Endothelial cell (in vitro differentiated cells): ENCODE measurements at places on chromosomes 16 and 17.

DNA sequence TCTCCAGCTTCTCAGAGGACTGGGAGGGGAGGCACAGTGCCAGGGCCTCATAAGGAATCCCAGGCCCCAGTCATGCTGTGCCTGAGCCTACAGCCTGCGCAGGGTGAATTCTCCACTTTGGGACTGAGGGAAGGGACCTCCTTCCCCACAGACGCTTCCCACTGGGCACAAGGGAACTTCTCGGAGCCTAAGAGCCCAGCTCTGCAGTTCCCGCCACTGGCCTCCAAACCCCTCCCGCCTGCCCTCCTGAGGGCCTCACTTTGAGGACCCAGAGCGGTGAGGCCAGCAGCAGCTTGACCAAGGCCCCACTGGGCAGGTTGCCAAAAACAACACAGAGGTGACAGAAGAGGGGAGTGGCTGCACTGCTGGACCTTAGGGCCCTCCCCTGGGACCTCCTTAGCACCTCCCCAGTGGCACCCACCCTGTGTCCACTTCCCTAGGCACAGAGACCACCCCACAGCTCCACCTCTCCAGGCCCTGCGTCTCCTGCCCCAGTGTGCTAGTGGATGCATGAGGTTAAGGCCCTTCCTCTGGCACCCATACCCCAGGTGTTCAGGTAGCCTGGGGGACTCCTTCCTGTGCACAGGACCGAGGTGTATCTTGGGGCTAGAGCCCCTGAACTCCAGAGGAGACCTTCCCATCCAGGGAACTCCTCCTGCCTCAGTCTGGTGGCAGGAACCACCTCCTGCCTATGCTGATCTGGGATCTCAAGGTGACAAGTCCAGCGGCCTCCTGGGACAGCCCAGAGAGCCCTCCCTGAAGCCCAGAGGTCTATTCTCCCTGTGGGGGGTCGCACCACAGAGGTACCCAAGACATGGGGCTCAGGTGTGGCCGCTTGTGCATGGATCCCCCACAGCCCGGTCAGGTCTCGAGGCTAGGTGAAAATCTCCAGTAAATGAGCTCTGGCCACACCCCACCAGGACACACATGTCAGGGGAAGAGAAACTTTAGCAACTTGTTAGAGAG is 3.4 kb downstream of the CASKIN2 start:
- peaks cover 25% of the 10 kb centered on the region for H3K4me1 ChIP-seq
- peaks cover 14% of the 10 kb centered on the region for H3K27me3 ChIP-seq
- H3K36me3 ChIP-seq: no peaks in the 10 kb centered on the region
- DNase-seq: no peak
- no peak overlapping the region for H3K27ac ChIP-seq

DNA sequence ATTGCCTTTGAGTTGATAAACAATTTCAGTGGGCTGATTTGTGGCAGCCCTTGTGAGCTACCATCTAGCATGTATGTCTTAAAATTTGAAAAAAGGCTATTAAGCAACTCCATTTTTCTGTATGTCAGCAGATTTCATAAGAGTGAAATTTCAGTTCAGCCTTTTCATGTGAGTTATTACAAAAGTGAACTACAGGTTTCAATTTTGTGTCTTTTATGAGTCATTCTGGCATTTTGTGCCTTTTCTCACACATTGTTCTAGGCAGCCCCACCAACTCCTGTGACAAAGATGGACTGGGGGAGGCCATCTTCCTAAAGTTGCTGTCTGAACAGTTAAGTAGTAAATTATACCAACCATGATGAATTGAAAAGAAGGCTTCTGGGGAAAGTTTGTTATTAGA is 52.1 kb downstream of the USP10 start:
- no peaks in the 10 kb centered on the region for H3K36me3 ChIP-seq
- no peak for DNase-seq
- no peak overlapping the region for H3K27ac ChIP-seq
- no peak overlapping the region for H3K4me3 ChIP-seq
- no peaks in the 10 kb centered on the region for H3K27me3 ChIP-seq

GRCh38 chr17:73901661-73902415 is 257.6 kb upstream of the SDK2 start:
- peak; percentile 41 for DNase-seq
- no peaks in the 10 kb centered on the region for H3K36me3 ChIP-seq
- H3K27ac ChIP-seq: no peak overlapping the region
- H3K4me1 ChIP-seq: peaks cover 10% of the 10 kb centered on the region
- H3K27me3 ChIP-seq: peaks cover 22% of the 10 kb centered on the region

- DNase-seq: no peak
- H3K4me1 ChIP-seq: no peaks in the 10 kb centered on the region
- no peaks in the 10 kb centered on the region for H3K36me3 ChIP-seq
- no peak overlapping the region for H3K4me3 ChIP-seq
- no peak overlapping the region for H3K27ac ChIP-seq
- no peaks in the 10 kb centered on the region for H3K27me3 ChIP-seq
Observed at GRCh38 chr17:62085511-62086408, 20.7 kb upstream of the MED13 start.

DNA sequence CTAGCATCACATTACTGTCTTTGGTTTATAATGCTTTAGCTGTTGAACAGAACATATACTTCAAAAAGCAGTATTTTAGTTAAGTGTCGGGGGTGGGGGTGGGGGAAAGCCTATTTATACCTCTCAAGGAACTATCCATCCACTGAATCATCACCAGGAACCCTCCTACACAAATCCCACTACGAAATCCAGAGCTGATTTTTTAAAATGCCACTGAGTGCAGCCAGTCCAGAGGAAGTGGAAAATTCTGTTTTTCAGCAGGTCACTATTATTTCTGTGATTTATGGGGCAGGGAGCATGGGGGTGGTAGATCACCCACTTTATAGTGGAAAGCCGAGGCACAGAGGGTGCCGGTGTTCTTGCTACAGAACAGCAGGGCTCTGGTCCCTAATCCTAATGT is 284.1 kb downstream of the SOX9 start:
- no peak for DNase-seq
- no peak overlapping the region for H3K4me3 ChIP-seq
- H3K27me3 ChIP-seq: peaks cover 3% of the 10 kb centered on the region
- no peak overlapping the region for H3K27ac ChIP-seq
- H3K36me3 ChIP-seq: no peaks in the 10 kb centered on the region

- H3K27ac ChIP-seq: no peak overlapping the region
- no peak for DNase-seq
- peaks cover 14% of the 10 kb centered on the region for H3K36me3 ChIP-seq
- peak overlapping the region; percentile 56 for H3K4me3 ChIP-seq
- H3K4me1 ChIP-seq: peaks cover 36% of the 10 kb centered on the region
- peaks cover 12% of the 10 kb centered on the region for H3K27me3 ChIP-seq
Observed at GRCh38 chr17:2093349-2093748, 38.4 kb downstream of the HIC1 start.

- H3K27me3 ChIP-seq: peaks cover 11% of the 10 kb centered on the region
- H3K4me3 ChIP-seq: no peak overlapping the region
- H3K4me1 ChIP-seq: no peaks in the 10 kb centered on the region
- H3K27ac ChIP-seq: no peak overlapping the region
- no peak for DNase-seq
Observed at GRCh38 chr16:67644038-67644437, 906 bp upstream of the CARMIL2 start.

DNA sequence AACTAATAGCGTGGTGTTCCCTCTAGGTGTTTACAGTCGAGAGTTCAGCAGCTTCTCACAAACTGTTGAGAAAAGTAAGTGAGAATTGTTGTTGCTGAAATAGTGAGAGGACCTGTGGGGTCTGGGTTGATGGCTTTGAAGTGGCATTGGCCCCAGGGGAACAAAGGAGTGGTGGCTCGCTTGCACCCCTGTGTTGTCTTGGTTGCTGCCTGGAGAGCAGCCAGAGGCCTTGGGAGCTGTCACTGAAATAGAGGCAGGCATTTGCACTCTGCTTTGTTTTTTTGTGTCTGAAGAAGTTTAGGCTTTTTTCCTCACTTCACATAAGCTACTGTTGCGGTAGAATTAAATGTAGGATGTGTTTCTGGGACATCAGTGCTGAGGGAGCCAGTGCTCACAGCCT is 36.8 kb downstream of the PRMT7 start:
- peaks cover 4% of the 10 kb centered on the region for H3K27me3 ChIP-seq
- no peak for DNase-seq
- peaks cover 41% of the 10 kb centered on the region for H3K36me3 ChIP-seq
- no peak overlapping the region for H3K27ac ChIP-seq
- no peaks in the 10 kb centered on the region for H3K4me1 ChIP-seq
- no peak overlapping the region for H3K4me3 ChIP-seq

- H3K4me3 ChIP-seq: no peak overlapping the region
- H3K27ac ChIP-seq: no peak overlapping the region
- no peaks in the 10 kb centered on the region for H3K4me1 ChIP-seq
- no peak for DNase-seq
Observed at GRCh38 chr16:872436-873242, 72.1 kb upstream of the GNG13 start.

DNA sequence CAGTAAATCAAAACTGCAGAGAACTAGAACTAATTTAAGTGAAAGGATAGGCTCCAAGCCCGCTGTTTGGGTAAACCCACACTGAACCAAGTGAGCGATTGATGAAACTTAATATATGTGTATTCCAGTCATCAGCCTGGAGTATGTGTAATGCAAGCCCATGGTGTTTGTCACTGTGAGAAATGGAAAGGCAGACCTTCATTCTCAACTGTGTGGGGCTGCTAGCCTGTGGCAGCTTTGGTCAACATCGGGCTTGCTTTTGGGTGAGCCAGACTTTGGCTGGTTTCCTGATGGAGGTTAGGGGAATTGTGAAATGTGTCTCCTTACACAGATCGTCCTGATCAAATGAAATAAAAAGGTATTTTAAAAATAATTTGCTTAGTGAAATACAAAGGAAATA is 279.9 kb downstream of the IRX3 start:
- no peak overlapping the region for H3K27ac ChIP-seq
- H3K27me3 ChIP-seq: no peaks in the 10 kb centered on the region
- H3K4me3 ChIP-seq: no peak overlapping the region
- no peaks in the 10 kb centered on the region for H3K4me1 ChIP-seq
- no peaks in the 10 kb centered on the region for H3K36me3 ChIP-seq
- no peak for DNase-seq

GRCh38 chr17:2683912-2684311 is 27.7 kb downstream of the CLUH start:
- H3K36me3 ChIP-seq: peaks cover 18% of the 10 kb centered on the region
- no peak overlapping the region for H3K4me3 ChIP-seq
- no peak for DNase-seq

GRCh38 chr17:50948711-50949110 is 82.6 kb upstream of the TOB1 start:
- H3K4me1 ChIP-seq: peaks cover 26% of the 10 kb centered on the region
- no peak for DNase-seq
- peak overlapping the region; percentile 31 for H3K4me3 ChIP-seq
- H3K27ac ChIP-seq: no peak overlapping the region
- peaks cover 12% of the 10 kb centered on the region for H3K27me3 ChIP-seq
- no peaks in the 10 kb centered on the region for H3K36me3 ChIP-seq

- H3K36me3 ChIP-seq: no peaks in the 10 kb centered on the region
- no peak overlapping the region for H3K4me3 ChIP-seq
- no peaks in the 10 kb centered on the region for H3K4me1 ChIP-seq
- no peak overlapping the region for H3K27ac ChIP-seq
Observed at GRCh38 chr16:78553268-78554039, 454.0 kb downstream of the WWOX start.

GRCh38 chr16:66858740-66859396 is 14.7 kb downstream of the CA7 start:
- H3K27me3 ChIP-seq: no peaks in the 10 kb centered on the region
- H3K4me1 ChIP-seq: no peaks in the 10 kb centered on the region
- no peak overlapping the region for H3K27ac ChIP-seq
- DNase-seq: no peak
- no peaks in the 10 kb centered on the region for H3K36me3 ChIP-seq
- no peak overlapping the region for H3K4me3 ChIP-seq

GRCh38 chr17:78134899-78135385 is 4.4 kb downstream of the TMC8 start:
- DNase-seq: no peak
- peaks cover 18% of the 10 kb centered on the region for H3K36me3 ChIP-seq
- H3K27ac ChIP-seq: no peak overlapping the region
- H3K4me1 ChIP-seq: peaks cover 27% of the 10 kb centered on the region
- no peak overlapping the region for H3K4me3 ChIP-seq
- peaks cover 10% of the 10 kb centered on the region for H3K27me3 ChIP-seq

DNA sequence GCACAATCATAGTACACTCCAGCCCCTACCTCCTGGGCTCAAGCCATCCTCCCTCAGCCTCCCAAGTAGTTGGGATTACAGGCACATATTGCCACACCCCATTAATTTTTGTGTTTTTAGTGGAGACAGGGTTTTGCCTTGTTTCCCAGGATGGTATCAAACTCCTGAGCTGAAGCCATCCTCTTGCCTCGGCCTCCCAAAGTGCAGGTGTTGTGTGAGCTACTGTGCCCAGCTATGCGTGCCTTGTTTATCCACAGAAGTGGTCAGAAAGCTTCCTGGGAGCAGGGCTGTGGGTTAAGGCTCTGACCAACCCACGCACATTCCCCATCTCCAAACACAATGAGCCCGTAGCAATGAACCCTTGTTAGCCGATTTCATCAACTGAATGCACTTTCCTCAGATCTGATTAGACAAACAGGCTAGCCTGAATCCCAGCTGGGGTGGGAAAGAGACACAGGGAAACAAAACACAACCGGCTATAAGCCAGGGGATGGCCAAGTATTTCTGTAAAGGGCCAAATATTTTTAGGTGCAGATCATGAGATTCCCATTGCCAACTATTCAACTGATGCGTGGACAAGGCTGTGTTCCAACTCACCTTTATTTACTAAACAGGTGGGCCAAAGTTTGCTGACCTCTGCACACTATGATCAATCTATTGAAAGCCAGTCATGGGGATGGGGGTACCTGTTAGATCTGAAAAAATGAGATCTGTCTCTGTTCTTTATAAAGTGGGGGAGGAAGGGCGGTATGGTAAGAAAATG is 193.6 kb downstream of the CPPED1 start:
- H3K27ac ChIP-seq: no peak overlapping the region
- no peak overlapping the region for H3K4me3 ChIP-seq
- no peak for DNase-seq
- no peaks in the 10 kb centered on the region for H3K36me3 ChIP-seq
- H3K4me1 ChIP-seq: no peaks in the 10 kb centered on the region

- H3K4me3 ChIP-seq: no peak overlapping the region
- peaks cover 4% of the 10 kb centered on the region for H3K27me3 ChIP-seq
- no peak for DNase-seq
- peaks cover 12% of the 10 kb centered on the region for H3K4me1 ChIP-seq
- H3K27ac ChIP-seq: no peak overlapping the region
Observed at GRCh38 chr17:34840750-34841149, 120.5 kb downstream of the CCT6B start.

DNA sequence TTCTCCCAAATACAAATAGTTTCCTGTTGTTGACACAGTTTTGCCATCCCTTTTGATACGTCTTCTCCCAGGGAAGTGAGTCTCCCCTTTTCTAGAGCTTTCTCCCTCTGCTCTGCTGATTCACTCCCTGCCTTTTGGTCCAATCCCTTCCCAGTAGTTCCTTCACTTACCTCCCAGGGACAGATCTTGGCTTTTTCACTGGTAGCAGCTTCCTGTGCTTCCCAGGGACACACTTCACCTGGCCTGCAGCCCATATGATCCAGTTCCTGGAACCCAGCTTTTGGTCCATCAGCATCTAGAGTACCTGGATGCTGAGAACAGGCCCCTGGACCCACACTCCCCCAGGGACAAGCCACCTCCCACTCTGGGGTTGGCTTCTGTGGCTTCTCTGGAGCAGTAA is 15.8 kb downstream of the GPR179 start:
- H3K4me3 ChIP-seq: no peak overlapping the region
- H3K4me1 ChIP-seq: peaks cover 53% of the 10 kb centered on the region
- peak overlapping the region; percentile 92 for H3K27ac ChIP-seq

- H3K27me3 ChIP-seq: peaks cover 1% of the 10 kb centered on the region
- H3K4me1 ChIP-seq: peaks cover 11% of the 10 kb centered on the region
- H3K36me3 ChIP-seq: no peaks in the 10 kb centered on the region
- H3K27ac ChIP-seq: no peak overlapping the region
- H3K4me3 ChIP-seq: no peak overlapping the region
Observed at GRCh38 chr17:79304884-79305283, 230.3 kb downstream of the ENGASE start.
